ENCODE measurements at places on chromosomes 3 and 15.

DNA sequence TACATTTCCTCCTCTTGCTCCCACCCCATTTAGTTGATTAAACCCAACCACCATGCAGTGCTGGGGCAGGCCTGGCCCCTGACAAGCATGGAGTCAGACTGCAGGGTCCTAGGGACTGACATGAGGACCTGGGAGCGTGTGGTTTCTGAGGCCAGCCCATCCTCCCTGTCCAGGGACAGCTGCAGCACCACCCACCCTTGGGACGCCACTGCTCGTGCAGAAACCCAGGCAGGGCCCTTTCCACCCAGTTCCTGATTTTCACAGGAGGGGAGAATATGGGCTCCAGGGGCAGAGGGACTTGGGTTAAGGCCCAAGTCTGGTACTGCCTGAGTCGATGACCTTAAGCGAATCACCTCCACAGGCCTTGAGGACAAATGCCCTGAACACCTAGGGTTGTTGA, 23.7 kb downstream of the PLXND1 start:
- DNase-seq = no peak

DNA sequence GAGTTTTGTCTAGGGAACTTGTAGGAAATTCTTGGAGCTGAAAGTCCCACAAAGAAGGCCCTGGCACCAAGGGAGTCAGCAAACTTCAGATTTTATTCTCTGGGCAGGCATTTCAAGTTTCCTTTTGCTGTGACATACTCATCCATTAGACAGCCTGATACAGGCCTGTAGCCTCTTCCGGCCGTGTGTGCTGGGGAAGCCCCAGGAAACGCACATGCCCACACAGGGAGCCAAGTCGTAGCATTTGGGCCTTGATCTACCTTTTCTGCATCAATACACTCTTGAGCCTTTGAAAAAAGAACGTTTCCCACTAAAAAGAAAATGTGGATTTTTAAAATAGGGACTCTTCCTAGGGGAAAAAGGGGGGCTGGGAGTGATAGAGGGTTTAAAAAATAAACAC, 15.0 kb downstream of the TIGIT start:
- no peak for DNase-seq

DNA sequence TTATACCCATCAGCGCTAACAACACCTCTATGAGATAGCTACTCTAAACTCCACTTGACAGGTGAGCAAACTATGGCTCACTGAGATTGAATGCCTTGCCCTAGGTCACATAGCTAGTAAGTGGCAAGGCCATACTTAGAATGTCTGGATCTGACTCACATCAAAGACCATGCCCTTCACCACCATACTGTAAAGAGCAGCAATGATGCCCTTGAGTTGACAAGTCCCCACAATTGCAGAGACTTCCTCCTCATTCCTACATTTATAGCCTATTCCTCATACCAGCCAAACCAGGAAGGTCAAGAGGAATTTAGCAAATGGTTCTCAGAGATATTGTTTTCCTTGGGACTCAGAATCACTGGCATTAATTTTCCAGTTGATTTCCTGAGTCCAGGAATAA, 157.8 kb upstream of the SNTN start:
- no peak for DNase-seq

GRCh38 chr15:37885651-37886050, 48.8 kb upstream of the TMCO5A start:
- DNase-seq = no peak

DNA sequence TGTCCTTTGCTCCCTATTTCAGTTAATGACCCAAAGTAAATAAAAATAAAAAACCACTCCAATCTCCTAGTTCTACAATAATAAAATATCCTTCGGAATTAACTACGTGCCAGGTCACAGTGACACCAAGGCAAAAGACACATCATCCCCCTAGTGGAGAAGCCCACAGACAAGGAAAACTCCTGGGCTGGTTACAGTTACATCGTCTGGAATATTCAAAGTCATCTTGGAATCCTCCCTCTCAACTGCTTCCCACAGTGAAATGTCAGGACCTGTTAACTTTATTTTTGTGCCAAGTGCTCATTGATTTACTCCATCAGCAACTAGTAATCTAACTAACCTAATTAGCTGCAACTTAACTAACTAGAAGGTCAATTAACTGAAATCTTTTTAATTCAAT, 349.3 kb downstream of the MAGI1 start:
- no peak for DNase-seq

GRCh38 chr3:35727179-35727578, 87.9 kb downstream of the ARPP21 start:
- no peak for DNase-seq

- no peak for DNase-seq
Observed at GRCh38 chr3:197088370-197088769, 58.8 kb upstream of the MELTF start.

- no peak for DNase-seq
Observed at GRCh38 chr3:187012609-187013051, 82.3 kb downstream of the ST6GAL1 start.

GRCh38 chr3:154209499-154209898, 88.3 kb downstream of the ARHGEF26 start:
- DNase-seq = no peak

- DNase-seq = no peak
Observed at GRCh38 chr3:100045696-100046095, 68.6 kb downstream of the FILIP1L start.

DNA sequence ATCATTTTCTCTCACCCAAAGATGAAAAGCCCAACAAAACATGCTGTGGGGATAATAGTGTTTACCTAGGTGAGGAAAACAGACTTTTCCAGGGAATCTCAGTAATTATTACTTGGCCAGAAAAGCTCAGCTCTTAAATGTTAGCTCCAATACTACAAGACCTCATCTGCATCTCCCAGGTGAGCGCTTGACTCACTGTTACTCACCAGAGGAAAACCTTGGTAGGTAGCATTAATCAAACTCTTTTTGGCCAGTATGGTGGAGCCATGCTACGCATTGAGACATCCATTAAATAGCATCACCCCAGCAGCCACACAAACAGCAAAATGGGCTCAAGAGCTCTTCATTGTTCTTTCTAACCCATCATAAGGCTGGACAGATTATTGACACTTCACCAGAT, 99.0 kb downstream of the TIGIT start:
- no peak for DNase-seq

GRCh38 chr15:60000824-60001609, 3.1 kb upstream of the FOXB1 start:
- no peak for DNase-seq

GRCh38 chr3:34925851-34926250, 713.5 kb upstream of the ARPP21 start:
- no peak for DNase-seq

GRCh38 chr15:38991126-38991525, 426.5 kb upstream of the RASGRP1 start:
- DNase-seq = peak; percentile 22

- DNase-seq = peak; percentile 3
Observed at GRCh38 chr3:147298511-147298982, 107.8 kb downstream of the ZIC4 start.
